Fibroblast of skin of left quadriceps (primary cell): ENCODE measurements at places on chromosomes 11 and 22.
A peak's percentile ranks its signal among the peaks of the same experiment; 100 is the strongest.

DNA sequence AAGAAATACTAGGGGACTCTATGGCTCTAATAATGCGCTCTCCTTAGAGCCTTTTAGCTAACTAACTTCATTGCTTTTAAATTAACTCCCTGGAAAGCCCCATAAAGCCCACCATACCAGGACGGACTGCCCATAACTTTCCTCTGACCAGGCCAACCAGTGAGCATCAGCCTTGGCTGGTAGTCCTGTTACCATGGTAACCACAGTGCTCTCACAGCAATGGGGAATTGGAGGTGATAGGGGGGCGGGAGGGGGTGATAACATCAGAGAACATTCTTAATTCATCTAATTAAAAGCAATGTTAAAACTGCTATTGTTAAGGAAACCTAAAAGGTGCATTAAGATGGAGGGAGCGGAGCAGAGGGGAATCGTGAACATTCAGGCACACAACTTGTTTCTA is 27.2 kb upstream of the CHRM4 start:
- DNase-seq, result no peak

DNA sequence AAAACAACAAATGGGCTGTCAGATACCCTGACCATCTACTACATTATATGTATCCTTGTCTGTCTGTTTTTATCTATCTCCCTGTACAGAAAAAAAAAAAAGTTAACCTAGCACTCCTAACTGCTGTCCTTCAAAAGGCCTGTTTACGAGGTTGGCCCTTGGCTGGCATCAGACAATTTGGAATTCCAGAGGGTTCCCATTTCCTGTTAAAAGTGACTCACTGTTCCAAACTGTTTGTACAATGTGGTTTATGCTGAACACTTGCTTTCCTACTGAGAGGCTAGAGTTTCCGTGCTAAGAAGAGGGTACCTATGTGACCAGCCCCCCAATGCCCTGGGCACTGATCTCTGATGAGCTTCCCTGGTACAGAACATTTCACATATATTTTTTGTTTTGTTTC is 65.9 kb upstream of the HMGXB4 start:
- DNase-seq, result no peak

DNA sequence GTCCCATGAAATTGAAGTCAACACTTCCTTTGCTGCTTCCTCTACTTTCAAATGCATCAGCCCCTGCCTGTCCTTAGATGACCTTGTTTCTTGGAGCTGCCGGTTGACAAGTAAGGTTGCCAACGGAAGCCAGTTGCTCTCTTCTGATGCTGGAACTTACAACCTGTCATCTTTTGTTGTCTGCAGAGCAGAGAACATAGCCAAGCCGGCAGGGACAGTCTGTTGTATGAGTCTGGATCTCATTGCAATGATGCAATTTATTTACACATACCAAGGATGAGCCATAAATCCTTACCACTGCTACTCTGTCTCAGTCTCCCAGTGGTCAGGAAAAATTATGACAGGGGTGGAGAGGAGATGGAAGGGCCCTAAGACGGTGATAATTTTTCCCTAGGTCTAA is 151.4 kb downstream of the BLID start:
- peak; percentile 23 for DNase-seq

DNA sequence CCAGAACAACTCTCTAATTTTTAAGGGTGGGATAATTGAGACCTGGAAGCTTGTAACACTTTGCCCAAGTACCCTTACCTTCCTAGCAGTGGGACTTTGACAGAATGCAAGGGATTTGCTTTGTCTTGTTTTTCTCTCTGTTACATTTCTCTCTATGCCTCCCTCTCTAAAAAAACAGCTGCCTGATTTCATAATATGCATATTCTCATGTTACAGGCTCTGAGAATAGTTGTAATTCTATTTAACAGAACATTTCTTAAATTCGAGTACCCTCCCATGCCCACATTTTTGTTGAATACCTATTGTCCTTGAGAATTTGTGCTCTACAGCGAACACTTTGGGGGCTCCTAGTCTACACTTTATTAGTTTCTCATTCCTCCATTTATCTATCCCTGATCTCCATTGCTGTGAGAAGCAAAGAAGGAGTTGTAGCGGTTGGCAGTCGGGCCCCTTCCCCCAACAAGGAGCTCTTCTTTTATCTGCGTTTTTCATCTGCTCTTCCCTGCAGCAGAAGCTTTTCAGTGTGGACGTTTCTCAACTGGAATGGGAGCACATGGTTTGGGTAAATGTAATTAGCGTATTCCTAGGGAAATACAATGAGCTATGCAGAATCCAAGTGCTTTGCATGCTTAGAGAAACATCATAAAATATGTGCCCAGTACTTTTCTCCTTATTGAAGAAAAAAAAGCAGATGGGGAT is 117.7 kb upstream of the CCDC90B start:
- DNase-seq, result no peak

DNA sequence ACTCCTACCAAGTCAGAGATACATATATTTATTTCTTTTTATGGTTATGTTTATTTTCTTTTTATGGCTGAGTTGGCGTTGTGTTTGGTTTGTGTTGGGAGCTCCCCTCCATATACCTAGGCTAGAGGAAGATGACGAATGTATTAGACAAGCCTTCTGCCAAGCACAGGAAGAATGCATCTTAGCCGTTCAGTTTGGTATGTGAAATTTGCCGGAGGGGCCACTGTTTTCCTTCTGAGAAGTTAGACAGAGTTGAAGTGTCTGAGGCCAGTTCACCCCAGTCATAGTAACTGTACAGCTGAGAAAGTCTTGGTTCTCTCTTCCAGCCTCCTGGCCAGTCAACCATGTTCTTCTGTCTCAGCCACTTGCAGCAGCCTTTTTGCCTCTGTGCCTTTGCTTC is 29.8 kb downstream of the TEAD1 start:
- DNase-seq, result no peak

GRCh38 chr11:43282607-43283440 is 29.0 kb upstream of the API5 start:
- no peak for DNase-seq

DNA sequence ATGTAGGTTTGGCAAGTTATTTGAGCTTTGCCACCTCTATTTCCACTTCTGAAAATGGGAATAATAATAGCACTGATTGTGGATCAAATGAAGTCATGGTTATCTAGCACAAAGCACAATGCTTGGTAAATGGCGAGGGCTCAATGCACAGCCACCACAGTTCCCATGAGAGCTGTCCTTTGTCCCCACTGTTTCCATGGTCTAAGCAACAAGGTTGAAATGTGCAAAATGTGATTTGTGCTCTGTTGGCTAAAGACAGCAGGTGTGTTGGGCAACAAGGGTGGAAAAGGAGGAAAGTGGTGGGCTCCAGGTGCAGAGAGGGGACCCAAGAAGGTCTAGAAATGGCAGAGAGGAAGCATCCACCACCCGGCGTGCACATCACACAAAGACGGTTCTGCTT is 200.5 kb downstream of the TRIM29 start:
- no peak for DNase-seq

DNA sequence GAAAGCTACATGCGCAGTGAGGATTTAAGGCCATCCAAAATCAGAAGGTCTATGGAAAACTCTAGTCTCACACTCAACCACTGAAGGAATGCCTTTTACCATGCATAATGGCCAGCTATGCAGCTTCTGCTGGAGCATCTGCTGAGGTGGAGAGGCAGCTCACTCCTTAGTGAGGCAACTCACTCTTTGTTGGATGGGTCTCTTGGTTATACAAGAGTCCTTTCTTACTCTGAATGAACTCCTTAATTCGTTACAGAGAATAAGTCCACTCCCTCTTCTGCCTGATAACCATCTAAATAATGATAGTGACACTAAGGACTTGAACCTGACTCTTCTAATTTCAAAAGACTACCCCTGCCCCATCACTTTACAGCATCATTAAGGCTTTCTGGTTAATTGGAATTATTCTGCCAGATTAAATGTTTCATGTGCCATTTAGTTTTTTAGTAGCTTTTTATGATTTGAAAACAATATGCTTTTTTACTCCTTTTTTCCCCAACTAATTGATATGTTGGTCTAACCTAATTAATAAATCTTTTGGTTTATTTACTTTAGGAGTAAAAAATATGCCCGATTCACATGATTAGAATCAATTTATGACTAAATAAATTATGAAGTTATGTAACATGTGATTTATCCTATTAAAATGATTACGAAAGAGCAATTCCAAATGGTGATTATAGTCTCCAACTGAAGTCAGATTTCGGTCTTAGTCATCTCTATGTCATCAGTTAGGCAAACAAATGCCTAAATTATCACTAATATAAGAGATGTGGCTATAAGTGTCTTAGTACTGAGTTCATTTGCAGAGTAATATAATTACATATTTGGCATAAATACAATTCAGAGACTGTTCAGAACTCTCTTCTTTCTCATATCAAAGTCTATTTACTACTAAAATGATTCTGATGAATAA is 286.7 kb upstream of the CCDC90B start:
- DNase-seq, result peak; percentile 52

DNA sequence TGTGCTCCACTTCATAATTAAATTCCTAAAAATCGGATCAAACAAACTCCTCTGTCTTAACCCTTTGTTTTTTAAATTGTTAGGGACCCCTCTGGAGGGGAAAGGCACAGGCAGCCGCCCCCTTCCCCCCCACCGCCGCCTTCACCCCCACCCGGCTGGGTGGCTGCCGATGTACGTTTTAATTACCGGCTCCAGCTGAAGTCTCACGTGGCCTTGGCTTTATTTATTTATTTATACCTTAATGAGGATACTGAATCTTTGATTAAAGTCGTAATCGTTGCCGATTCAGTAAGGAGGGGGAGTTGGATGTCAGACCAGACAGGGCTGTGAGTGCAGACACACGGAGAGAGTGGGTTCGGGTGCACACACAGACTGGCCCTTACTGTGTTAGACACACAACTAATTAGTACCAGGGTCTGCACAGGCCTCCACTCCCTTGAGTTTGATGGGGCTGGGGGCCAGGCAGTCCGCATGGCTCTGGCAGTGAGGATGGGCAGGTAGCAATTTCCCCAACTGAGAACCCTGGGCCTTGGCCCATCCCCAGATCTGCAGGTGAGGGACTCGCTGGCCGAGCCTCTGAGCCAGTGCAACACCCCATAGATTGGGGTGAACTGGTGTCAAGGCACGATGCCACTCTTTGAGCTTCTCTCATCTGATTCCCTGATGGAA is 51.3 kb upstream of the NNMT start:
- no peak for DNase-seq

DNA sequence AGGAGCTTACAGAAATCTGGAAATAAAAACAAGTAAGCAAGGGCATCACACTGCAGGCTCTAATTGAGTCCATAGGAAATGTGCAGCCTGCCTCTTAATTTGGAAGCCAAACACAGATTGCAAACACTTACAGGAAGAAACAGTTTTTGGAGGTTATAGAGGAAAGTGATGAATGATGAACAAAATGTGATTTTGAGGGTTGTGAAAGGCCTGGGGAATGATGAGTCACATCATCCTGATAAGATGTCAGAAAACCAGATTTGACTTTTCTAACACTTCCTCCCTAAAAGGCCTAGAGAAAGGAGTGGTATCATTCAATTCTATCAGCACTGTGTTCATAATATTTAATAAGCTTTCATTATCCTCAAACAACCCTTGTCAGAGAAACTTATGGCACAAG is 96.6 kb upstream of the POU2AF2 start:
- DNase-seq, result no peak

GRCh38 chr11:113363406-113363805 is 24.2 kb upstream of the ANKK1 start:
- no peak for DNase-seq

DNA sequence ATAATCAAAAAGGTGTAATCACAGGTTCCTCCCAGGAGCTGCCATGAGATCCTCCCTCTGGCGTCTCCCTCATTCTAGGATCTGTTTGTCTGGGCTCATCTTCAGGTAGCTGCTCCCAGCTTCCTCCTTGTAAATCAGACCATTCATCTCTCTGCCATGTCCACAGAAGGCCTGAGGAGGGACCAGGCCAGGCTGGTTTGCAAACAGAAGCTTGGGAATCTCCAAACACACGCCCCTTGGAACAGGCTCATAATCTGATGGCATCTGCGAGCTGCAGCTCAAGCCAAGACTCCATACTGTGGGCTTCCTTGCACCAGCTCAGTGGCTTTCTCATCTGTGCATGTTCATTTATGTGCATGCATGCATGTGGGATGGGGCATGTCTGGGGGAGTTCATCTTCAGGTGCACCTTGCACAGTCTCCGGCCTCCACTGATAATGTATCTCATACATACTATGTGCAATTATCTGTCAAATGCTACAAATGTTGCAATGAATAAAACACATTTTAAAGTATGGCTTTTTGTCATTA is 134.9 kb downstream of the NXPE2 start:
- DNase-seq, result no peak
